ENCODE measurements at places on chromosomes 11 and 22.

DNA sequence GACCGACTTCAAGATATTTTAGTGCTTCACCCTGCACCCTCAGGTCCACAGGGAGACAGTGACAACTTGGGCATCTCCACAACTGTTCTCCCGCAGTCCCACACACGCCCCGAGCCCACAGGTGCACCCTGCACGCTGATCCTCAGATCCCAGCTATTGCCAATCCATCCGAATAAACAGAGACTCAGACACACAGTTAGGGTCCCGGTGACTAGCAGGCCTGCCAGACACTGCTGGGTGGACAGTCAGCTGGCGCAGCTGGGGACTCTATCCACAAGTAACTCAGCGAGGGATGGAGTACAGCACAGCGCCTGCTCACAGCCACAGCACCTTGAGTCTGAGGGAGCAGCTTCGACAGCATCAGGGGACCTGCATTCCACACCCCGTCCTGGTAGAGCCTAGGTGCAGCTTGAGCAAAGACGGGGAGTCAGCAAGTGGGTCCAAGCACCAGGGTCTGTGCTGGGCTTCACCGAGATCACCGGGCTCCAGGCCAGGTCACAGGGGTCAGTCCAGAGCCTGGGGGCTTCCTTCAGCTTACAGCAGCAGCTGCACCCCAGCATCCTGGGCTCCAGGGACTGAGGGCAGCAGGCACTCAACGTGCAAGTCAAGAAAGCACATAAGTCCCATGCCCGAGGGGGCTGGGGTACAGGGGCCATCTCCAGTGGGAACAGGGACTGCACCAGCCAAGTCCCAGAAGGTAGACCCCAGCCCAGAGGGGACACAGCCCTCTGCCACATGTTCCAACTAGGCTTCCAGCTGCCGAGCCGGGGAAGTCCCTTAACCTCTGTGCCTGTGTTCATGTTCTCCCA is 7.6 kb downstream of the RPL3 start:
- DNase-seq = no peak

DNA sequence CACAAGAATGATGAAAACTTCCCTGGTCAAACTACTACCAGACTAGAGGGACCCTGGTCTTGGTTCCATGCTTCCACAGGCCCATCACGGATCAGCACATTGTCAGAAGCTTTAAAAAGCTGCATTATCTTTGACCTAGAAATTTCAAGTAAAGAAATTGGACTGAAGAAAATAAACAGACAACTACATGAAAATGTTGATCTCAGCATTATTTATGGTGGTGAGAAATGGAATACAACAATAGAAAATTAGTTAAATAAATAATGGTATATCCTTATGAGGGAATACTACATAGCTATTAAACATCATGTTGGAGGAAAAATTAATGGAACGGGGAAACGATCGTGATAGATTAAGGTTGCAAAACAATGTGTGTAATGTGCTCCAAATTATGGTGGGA is 13.7 kb downstream of the TENM4 start:
- DNase-seq = no peak

DNA sequence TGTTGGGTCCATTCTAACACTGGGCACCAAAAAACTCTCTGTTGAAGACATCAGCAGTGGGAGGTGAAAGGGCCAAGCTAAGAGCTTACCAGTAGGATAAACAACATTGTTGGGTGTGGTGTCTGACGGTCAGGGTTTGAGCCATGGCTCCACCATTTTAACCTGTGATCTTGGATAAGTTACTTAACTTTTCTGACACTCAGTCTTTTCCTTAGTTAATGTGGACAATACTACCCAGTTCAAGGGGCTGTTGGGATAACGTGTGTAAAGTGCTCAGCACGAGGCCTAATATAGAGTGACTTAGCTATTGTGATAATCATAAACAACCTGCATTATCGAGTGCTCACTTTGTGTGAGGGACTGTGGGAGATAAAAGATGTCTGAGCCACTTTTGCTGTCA is 6.1 kb downstream of the UCP3 start:
- DNase-seq = no peak

DNA sequence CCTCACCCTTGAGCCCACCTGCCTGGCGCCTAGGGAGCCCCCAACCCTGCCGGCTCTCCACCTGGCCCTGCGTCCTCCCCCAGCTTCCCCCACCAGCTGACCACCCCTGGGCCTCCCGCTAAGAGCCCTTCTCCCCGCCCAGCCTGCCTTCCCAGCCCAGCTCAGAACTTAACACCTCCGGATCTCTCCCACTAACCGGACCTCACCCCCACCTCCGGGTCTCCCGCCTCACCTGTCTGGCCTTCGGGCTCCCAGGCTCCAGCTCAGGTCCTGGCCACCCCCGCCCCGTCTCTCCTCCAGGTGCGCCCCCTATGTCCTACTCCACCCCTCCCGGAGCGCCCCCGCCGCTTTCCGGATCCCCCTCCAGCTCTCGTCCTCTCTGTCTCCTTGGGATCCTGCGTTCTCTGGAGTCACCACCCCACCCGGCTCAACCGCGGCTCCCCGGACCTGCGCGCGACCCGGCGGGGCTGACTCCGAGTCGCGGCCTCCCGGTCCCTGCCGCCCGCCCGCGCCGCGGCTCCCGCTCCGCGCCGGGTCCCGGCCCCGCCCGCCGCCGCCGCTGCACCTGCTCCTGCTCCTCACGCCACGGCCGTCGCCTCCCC is at the start of gene KCNJ11:
Gene KCNJ11 (minus strand): TSS at position 51 of the 602 bp plus-strand sequence. CDS start 568 bp downstream, outside the sequence.
- DNase-seq = no peak

DNA sequence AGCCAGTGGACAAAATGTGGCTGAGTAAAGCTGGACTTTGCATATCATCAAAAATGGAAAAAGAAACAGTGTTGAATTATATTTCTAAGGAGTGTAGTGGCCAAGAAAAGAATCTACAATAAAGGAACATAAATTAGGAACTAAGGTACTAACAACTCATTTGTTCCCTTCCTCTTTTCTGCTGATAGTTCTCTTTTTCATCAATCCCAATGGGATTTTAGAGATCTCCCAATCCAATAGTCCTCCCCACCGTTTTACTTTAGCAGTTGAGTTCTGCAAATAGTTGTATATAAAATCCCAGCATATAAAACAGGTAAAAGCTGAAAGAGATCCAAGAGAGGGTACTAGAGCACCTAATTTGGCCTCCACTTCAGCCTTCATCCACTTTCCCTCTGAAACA is 2.0 kb downstream of the PRCP start:
- DNase-seq = no peak
